ENCODE measurements at places on chromosomes 16 and 17.
A peak's percentile ranks its signal among the peaks of the same experiment; 100 is the strongest.

GRCh38 chr16:55239723-55240122 is 84.3 kb upstream of the IRX6 start:
- no peak for DNase-seq

DNA sequence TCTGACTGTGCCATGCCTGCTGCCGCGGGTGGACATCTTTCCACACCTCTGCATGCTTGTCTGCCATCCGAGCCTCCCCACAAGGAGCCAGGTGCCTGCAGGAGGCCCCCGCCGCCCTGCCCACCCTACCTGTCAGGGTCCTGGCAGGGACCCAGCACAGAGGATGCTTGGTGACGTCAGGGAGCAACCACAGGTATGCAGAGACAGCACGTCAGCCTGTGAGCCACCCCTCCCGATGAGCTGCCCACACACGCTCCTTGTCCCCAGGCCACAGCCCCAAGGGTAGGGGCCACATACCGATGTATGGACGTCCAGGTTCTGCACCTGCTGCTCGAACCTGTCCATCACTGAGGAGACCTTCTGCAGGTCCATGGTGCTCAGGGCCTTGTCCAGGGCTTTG is 10.6 kb downstream of the CHMP1A start:
- no peak for DNase-seq

GRCh38 chr16:51708861-51709260 is 557.8 kb upstream of the SALL1 start:
- DNase-seq: no peak

DNA sequence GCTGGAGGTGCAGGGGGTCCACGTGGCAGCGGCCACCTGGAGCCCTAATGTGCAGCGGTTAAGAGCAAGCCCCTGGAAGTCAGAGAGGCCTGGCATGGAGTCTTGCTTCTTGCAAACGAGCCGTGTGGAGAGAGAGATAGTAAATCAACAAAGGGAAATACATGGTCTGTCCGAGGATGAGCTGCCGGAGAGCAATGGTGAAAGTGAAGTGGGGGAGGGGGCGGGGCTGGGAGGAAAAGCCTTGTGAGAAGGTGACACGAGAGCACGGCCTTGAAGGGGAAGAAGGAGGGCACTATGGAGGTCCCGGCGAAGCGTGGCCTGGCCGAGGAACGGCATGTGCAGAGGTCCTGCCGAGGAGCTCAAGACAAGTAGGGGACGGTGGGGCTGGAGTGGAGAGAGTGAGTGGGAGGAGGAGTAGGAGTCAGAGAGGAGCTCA is 6.0 kb upstream of the SERPINF1 start:
- no peak for DNase-seq

DNA sequence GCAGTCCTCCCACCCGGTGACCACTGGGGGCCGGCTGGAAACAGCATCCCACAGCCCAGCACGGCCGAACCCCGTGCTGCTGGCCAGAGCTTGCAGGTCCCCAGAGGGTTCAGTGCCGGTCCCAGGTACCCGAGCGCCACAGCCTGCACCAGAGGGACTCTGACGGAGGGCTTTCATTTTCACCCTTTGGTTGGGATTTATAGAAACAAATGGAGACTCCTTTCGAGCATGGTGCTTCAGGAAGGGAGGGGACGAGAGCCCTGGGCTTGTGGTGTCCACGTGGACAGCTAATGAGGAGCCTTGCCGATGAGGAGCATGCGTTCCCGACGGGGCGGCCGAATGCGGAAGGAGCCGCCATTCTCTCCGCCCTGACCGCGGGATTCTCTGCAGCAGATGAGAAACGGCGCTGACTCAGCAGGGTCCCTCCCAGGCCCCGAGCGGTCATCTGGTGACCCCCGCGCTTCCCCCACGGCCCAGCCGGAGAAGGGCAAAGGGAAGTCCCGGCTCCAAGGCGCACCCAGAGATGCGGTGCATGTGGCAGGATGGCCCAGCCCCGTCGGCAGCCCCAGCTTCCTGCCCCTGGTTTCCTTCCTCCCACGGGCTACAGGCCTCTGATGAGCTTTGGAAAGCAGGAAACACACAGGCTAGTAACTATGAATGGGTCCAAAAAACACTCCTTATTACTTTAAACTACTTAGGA is 9.8 kb downstream of the SLC38A10 start:
- no peak for DNase-seq

GRCh38 chr17:16433514-16433913 is 18.1 kb downstream of the TRPV2 start:
- no peak for DNase-seq

DNA sequence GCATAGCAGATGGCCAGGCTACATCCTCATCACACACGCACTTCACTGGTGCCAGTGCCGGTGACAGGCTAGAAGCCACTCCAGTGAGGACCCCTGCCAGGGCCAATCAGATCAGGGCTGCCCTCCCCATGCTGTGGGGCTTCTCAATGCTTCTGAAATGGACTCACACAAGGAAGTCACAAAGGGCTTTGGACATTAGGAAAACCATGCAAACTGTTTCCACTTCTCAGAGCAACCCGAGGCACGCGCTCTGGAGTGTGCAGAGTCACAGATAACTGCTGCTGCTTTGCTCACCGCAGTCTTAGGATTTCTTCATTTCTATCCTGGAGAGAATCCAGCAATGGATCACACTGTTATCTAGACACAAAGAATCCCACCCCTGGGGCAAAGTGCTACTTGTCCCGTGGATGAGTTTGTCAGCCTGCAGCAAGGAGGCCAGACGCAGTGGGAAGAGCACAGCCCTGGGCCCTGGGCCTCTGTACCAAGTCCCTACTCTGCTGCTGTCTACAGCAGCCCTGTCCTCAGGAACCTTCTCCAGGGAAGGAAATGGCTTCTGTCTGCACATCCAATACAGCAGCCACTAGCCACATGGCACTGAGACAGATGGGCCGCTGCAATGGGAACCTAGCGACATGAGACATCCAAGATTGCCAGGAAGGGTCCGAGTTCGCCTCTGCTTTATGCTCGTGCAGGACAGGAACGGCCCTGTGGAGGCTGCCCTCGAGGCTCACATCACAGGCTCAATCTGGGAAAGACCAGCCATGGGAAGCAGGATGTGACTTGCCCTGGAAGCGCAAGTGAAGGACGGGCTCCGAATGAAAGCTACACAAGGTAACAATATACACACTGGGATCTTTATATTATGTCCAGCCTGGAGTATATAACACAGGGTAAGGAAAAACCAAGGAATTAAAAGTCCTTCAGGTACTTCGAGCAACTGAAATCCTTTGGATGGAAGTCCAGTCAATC is 169.3 kb downstream of the ZFHX3 start:
- DNase-seq: no peak

- no peak for DNase-seq
Observed at GRCh38 chr16:2749476-2749875, 3.0 kb upstream of the SRRM2 start.

DNA sequence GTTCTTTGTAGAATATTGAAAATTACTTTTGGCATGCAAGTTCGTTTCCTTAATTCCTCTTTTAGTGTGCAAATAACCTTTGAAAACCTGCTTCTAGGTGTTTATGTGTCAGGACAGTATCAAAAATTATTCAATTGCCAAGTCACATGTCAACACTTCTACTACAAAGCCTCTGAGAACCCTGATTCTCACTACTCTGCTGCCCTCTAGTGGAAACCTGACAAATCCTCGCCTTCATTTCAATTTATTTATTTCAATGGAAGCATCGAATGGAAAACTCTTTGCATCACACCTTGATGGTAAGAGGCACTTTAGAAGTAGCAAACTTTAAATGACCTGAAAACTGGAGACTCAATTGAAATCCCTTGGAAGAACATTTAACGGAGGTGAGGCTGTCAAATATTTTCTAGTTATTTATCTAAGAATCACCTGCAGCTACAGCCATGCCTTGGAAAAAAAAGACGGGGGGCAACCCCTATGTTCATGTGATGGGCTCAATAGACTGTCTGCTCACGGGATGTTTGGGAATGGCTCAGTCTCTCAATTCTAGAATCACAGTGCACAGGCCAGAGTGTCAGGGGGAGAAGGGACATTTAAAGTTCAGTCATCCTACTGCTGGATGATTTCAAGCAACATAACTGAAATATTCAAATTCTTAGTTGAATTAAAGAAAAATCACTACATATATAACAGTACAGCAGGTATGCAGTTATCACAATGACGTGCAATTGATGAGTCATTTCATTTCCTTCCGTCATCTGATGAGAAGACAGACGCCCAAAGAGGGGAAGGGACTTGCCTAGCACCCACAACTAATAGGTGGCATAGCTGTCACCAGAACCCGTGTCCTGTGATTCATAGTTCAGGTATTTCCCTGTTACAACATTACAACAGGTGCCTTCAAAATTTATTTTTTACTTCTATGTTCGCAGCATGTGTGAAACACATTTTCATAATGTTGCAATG is 563.9 kb downstream of the TOX3 start:
- peak; percentile 15 for DNase-seq

DNA sequence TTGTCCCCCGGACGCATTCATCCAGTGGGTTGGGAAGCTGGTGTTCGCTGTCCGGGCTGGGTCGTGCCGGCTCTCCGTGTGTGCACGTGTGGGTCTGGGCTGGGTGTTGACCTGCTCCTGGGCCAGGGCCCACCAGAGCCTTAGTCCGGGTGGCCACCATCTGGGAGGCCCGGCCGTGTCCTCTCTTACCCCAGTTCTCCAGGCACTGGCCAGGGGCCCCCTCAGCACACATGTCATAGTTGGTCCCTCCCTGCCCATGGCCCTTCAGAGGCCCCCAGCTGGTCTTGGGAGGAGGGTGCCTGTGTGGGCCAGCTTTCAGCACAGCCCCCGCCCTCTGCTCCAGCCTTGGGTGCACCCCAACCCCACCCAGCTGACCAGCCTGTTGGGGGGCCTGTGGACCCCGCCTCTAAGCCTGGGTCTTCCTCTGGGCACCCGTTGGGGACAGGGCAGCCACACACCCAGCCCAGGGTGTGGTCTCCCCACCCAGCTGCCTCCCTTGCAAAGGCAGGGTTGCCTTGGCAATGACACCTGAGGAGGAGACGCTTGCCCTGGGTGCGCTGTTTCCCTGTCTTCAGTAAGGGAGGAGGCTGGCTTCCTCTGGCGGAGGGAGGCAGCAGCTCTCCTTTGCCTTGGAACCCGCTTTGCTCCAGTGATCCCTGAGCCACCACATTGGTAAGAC is 77.4 kb downstream of the JPH3 start:
- DNase-seq: no peak

GRCh38 chr16:21197112-21197511 is 14.3 kb downstream of the ZP2 start:
- no peak for DNase-seq

GRCh38 chr17:6639014-6639585 is 1.4 kb downstream of the KIAA0753 start:
- no peak for DNase-seq

GRCh38 chr16:61215605-61216004 is 820.6 kb downstream of the CDH8 start:
- DNase-seq: no peak

GRCh38 chr17:46929413-46929812 is 6.5 kb downstream of the GOSR2 start:
- DNase-seq: no peak

- DNase-seq: no peak
Observed at GRCh38 chr16:8641671-8642070, 20.2 kb downstream of the METTL22 start.

- DNase-seq: no peak
Observed at GRCh38 chr16:81527477-81528178, 83.0 kb downstream of the CMIP start.

- DNase-seq: no peak
Observed at GRCh38 chr17:82750241-82750908, 1.5 kb upstream of the TBCD start.

- DNase-seq: no peak
Observed at GRCh38 chr16:25625620-25626019, 66.1 kb upstream of the HS3ST4 start.

- no peak for DNase-seq
Observed at GRCh38 chr17:28372203-28372944, 880 bp downstream of the SARM1 start.

- no peak for DNase-seq
Observed at GRCh38 chr16:54112451-54113206, 174.0 kb downstream of the IRX3 start.

DNA sequence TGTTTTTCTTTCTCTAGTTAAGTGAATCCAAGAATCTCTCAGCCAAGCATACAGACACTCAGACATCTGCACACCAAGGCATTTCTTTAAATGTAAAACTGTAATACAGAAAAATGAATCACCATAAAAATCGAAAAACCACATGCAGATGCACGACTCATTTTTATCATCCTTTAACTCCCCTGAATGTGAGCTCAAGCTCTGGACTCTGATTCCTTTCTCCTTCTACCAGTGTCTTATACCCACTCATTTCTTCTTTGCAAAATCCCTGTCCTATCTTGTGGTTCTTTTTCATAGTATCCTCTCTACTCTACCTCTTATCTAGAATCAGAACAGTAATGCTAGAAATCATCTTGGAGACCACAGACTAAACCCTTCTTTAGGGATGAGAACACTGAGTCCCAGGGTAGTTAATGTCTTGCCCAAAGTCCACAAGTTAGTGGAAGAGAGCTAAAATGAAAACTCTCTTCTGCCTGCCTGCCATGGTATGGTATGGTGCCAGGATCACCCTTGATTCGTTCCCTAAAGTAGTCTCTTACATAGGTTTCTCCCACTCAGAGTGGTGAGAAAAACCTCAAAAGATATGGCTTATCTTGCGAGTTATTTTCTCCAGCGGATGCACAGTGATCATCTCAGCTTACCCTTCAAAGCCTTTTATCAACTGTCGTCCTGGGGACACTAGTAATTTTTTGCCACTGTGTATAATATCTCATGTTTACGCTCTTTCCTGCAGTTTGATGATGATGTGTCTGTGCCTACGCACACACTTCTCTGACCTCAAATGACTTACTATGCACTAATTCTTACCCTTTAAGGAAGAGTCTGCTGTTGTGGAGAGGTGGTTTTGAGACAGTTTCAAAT is 30.2 kb downstream of the BRD7 start:
- no peak for DNase-seq

- no peak for DNase-seq
Observed at GRCh38 chr17:2547176-2547575, 35.5 kb upstream of the METTL16 start.

- DNase-seq: no peak
Observed at GRCh38 chr16:29802416-29802935, 3.9 kb upstream of the MAZ start.

DNA sequence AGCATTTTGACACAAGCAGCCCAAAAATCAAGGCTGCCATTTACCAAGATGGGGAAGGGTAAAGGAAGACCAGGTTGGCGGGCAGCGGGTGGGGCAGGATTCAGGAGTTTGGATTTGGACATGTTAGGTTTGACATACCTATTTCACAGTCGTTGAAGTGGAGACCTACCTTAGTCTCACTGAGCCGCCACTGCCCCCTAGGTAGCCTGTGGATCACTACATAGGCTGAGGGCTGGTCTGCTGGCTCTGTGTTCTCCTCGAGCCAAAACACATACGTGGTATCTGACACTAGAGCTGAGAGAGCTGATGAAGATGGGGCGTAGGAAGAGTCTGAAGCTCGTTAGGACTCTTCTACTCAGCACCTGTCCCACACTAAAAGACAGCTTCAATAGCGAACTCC is 115.1 kb downstream of the HIC1 start:
- peak; percentile 35 for DNase-seq

GRCh38 chr16:31451681-31452351 is 7.5 kb upstream of the ARMC5 start:
- DNase-seq: no peak
